Upper lobe of right lung (tissue), 1 donor: ENCODE measurements at places on chromosomes 3 and 15. TPM values are rescaled to one million over a fixed set of nuclear protein-coding genes. Genes with fewer than 3 reads are reported as not detected.

The ITIH1 gene
- total RNA-seq, result not detected

GRCh38 chr3:98657457-98657856, 64.0 kb upstream of the CPOX start:
- DNase-seq, result peak; percentile 89

DNA sequence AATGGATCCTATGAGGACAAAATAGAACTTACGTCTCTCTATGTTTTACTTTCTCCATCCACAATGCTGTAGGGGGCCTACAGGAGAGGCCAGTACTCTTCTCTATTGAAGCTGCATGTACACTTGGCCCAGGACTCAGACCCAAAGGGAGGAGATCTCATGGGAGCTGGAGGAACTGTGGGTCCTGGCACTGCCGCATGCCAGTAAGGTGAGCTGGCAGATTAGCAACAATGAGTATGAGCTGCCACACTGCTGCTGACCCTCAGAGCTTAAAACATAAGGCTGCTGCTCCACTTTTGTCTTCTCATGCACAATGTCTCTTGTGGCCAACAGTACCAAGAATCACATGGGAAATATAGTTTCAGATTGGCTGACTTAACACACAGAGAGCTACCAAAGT, 57.8 kb upstream of the TBC1D5 start:
- DNase-seq, result no peak

DNA sequence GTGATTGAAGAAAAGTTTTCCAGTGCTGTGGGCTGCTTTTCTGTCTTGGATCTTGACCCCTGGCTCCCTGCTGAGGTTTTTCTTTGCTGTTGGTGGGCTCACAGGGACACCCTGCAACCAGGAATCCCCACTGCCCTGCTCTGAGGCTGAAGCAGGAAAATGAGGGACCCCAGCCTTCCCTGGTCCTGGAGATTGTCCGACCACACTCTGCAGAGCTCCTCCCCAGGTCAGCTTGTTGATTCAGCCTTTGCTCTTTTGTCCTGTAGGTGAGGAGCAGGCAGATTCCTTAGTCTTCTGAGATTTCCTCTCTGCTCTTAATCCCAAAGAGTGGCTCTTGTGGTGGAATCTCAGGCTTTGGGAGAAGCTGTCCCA, 194.5 kb downstream of the RPLP1 start:
- DNase-seq, result no peak

DNA sequence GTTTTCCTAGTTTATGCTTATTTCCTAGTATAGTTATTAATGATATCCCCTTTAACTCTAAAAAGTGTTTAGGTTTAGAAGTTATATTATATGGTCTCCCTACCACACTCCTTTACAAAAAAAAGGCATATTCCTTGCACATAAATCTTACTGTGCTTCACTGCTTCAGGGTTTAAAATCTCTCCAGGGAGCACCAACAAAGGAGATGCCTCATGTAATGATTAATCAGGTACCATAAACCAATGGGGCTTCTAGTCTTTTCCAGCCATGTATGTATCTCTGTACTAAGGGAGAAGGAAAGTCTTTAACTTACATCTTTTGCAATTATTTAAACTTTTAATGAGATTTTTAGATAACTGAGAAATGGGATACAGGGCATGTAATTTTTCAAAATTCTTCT, 91.5 kb upstream of the RBMS3 start:
- no peak for DNase-seq

- no peak for DNase-seq
These were observed 329.8 kb upstream of the NR2E3 start for GRCh38 chr15:71480556-71480955.
